AG10803 (cell line): ENCODE measurements at places on chromosomes 1 and 21.

DNA sequence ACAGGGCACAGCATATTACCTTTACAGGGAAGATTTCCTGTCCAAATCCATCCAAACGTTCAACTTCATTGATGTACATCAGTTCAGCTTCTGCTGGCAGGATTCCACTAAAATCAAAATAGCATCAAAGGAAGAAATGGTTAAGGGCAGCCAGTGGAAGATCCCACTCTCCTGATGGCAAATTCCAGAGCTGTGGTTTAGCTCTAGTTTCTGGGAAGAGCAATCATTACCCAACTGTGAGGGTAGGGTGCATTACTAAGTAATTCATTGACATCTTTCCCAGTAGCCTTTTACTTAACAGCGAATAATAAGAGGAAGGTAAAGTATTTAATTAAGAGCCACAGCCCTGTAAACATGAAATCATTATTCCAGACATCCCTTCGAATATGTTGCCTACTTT lies 120.7 kb downstream of the SMYD2 start:
- DNase-seq = peak; percentile 80

DNA sequence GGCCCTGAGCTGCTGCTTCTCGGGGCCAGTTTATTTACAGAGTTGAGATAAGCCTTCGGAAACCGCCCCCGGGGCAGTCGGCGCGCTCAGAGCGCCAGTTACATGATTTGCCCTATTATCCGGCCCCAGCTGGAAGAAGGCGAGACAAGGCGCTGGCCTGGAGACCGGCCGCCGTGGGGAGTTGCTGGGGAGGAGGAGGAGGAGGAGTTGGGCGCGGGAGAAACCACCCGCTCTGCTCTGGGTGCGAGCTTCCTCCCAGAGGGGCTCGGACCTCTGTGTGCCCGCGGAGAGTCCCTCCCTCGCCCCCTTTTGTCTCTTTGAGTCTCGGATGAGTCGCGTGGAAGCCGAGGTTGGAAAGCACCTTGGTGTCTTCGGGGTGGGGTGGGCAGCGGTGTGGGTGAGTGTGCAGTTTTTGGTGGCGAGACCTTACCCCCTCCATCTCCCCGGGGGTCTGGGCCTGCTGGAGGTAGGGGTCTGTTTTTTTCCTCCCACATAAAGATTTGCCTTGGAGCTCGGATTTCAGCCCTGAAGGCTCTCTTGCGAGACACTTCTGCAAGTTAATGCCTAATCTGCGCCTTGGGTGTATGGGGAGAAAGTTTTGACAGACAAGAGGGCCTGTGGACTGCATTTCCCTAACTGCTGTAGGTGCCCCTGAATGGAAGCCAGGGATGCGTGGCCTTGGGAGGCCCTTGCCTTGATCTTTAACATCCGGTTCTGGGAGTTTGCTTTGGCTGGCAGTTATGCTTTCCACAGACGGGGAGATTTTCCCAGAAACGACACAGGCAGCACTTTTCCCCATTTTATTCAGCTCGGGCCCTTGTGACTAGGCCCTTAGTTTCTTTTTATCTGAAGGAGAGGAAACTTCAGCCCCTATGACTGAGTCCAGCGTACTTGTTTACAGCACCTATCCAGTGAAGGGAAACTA lies 80.0 kb downstream of the NDUFS5 start:
- DNase-seq = peak; percentile 38

- DNase-seq = peak; percentile 79
Observed at GRCh38 chr1:39816415-39817090, 27.9 kb upstream of the BMP8B start.

- peak; percentile 18 for DNase-seq
Observed at GRCh38 chr1:30790850-30791778, 33.5 kb upstream of the LAPTM5 start.

DNA sequence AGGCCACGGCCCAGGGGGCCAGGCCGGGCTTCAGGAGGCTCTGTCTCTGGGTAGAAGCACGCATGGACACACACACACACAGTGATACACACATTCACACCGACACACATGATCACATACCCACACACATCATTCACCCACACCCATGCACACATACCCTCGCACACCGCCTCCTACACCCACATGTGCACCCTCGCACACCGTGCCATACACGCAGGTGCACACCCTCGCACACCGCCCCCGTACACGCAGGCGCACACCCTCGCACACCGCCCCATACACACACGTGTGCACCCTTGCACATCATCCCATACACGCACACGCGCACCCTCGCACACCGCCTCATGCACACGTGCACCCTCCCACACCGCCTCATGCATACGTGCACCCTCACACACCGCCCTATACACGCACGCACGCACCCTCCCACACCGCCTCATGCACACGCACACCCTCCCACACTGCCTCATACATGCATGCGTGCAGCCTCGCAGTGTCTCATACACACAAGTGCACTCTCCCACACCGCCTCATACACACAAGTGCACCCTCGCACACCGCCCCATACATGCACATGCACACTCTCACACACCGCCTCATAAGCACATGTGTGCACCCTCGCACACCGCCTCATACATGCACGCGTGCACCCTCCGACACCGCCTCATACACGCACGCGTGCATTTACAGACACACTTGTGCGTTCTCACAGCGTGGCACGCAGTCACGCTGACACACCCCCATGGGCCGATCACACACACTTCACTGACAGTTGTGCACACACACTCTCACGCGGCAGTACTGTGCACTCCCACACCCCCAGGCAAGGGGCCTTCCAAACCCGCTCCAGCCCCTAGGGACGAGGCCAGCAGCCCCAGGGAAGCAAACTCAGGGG lies 128.1 kb downstream of the SIK1 start:
- DNase-seq = no peak

- no peak for DNase-seq
Observed at GRCh38 chr1:232951180-232951579, 769 bp downstream of the NTPCR start.

- DNase-seq = no peak
Observed at GRCh38 chr1:113185463-113186104, 112.6 kb downstream of the LRIG2 start.

- DNase-seq = no peak
Observed at GRCh38 chr1:3558036-3558726, 53.1 kb downstream of the MEGF6 start.

DNA sequence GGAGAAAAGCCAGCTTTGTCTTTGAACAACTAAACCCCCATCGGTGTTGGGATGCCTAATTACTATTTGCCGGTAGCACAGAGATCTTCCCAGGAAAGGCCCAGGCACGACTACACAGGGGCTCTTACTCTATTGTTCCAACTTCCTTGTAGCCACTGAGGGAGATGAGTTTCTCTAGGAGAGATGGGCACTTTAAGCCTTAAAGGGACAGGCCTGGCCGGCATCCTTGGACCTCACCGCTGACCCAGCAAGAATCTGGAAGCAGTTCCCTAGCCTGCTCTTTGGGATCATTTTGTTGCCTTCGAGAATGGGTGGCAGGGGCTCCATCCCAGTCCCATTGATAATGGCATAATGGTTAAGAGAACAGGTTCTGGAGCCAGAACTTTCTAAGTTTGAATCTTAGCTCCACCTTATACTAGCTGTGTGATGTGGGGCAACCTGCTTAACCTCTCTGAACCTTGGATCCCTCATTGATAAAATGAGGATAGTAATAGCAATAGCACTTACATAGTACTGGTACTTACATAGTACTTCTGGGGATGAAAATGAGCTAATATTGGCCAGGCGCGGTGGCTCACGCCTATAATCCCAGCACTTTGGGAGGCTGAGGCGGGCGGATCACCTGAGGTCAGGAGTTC lies 239.1 kb upstream of the TMEM51 start:
- no peak for DNase-seq

DNA sequence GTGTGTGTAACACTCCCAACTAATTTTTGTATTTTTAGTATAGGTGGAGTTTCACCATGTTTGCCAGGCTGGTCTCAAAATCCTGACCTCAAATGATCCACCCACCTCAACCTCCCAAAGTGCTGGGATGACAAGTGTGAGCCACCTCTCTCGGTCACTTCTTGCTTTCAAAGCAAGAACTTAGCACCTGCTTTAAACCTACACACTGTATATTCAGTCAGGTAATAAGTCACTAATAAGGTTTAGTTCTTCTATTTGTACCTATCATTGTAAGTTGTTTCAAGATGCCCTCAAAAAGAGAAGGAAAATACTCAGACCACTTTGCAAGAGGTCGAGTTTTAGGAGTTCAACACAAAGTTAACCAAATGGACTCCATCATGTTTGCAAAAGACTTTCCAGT lies 431.3 kb downstream of the MRPL39 start:
- DNase-seq = no peak

DNA sequence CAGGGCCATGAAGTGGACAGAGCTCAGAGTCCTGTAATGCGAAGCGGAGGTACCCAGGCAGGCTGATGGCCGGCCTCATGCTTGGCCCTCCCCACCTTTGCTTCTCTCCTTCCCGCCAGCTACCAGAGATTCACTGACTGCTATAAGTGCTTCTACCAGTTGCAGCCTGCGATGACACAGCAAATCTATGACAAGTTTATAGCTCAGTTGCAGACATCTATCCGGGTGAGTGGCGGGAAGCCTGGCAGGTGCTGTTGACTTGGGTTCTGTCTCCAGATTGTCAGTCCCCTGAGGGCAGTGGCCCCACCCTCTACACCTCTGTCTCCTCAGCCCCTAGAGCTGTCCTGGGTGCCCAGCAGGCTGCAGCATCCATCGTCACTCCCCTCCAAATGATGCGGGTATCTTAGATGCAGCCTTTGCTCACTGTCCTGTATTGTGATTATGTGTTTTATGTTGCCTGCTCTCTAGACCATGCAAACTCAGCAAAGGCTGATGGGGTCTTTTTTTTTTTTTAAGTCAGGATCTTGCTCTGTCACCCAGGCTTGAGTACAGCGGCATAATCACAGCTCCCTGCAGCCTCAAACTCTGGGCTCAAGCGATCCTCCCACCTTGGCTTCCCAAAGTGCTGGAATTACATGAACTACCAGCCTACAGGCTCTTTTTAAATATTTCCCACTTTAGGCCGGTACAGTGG lies 9.6 kb upstream of the BGLAP start:
- DNase-seq = no peak

DNA sequence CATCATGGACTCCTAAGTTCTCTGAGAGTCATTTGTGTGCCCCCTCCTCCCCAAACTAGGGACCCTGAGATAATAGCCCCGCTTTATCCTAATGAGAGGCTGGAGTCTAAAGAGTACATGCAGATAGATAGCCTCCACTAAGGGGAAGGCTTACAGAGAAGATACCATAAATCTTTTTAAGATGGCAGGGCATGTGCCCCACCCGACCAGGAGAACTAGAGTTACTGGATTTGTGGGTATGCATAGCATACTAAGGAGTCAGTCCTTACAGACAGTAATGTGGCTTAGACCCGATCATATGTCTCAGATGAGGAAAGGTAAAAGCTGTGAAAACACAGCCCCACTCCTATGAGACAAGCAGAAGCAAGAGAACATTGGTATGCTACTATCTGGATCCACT lies 25.7 kb upstream of the PKN2 start:
- DNase-seq = no peak

- DNase-seq = peak; percentile 76
Observed at GRCh38 chr1:155940482-155940992, 901 bp upstream of the RXFP4 start.

DNA sequence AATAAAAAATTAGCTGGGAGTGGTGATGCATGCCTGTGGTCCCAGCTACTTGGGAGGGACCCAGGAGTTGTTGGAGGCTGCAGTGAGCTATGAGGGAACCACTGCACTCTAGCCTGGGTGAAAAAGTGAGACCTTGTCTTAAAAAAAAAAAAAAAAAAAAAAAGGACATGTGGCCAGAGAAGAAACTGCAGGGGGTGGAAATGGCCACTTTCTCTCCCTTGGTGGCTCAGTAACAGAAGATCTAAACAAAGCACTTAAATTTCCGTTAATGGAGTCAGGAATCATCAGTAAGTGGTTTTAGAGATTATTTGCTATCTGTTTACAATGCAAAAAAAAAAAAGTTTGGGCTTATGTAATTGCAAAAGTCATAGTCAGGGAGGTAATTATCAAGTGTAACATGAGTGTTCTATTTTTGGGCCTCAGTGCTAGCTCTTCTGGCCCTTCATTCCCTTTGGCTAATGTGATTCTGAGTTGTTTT lies 19.3 kb upstream of the OPRD1 start:
- no peak for DNase-seq

- no peak for DNase-seq
Observed at GRCh38 chr1:8560035-8560434, 242.1 kb downstream of the SLC45A1 start.

- DNase-seq = no peak
Observed at GRCh38 chr1:204834336-204834735, 36.3 kb upstream of the NFASC start.

DNA sequence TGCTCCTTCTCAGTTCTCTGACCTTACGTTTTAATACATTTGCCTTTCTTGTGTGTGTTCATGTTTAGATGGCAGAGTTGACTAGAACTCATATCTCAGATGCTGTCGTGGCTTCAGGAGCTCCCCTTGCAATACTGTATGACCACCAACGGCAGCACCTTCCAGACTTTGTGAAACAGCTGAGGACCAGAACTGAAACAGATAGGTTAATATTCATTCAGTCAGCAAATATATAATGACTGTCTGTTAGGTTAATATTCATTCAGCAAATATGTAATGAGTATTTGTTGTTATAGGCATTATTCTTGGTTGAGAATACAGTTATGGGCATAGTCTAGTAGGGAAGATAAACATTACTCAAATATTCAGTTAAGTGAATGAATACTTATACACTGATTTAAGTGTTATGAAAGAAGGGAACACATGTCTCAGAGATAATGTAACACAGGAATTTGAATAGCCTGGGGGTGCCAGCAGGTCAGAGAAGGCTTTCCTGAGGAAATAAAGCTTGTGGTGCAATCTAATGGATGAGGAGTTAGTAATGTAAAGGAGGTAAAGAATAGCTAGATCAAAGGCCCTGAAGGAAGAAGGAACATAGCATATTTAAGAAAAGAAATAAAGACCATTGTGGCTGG lies 88.5 kb downstream of the CEP350 start:
- peak; percentile 59 for DNase-seq
